ENCODE measurements at places on chromosomes 7 and 10.

DNA sequence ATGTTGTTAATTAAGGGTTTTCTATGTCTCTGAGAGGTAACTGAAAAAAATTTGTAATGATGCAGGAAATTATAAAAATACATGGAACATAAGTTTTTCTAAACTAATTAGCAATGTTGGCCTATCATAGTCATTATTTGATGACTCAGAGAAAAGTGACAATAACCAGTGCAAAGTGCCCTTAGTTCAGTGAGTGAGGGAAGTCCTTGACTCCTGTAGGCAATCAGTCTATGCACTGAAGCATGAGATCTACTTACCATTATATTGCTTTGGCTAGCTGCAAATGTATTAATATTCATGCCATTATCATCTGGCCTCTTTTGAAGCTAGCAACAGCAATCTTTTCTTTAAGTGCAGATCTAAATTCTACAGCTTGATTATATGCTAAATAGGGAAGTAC lies 40.6 kb downstream of the CCDC172 start:
- no peak for DNase-seq

DNA sequence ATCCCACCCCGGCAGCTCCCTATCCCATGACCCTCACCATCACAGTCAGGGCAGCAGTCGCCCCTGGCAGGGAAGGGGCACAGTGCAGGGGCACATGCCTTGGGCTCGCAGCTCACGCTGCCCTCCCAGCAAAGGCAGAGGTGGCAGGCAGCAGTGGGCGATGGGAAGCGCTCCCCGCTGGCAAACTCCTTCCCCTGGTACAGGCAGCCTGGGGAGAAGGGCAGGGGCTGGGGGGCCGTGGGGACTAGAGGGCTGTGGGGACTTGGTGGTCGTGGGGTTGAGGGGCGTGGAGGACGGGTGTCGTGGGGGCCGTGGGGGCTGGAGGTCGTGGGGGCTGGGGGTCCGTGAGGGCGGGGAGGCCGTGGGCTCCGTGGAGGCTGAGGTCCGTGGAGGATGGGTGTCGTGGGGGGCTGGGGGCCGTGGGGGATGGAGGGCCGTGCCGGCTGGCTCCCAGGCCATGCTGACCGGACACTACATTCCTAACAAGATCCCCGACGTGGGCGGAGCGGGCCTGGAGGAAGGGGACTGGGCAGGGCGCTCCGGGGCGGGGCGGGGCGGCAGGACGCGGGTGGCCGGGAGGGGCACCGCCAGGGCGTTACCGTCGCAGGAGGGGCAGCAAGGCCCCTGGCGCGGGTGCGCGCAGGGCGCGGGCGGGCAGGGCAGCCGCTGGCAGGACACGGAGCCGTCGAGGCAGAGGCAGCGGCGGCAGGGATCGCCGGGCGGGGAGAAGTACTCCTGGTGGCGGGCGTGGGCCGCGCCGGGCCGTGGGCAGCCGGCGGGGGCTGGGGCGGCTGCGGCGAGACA lies 20.0 kb downstream of the KCP start:
- no peak for DNase-seq

GRCh38 chr10:1297566-1298301 lies 241.5 kb downstream of the WDR37 start:
- DNase-seq: peak; percentile 35

DNA sequence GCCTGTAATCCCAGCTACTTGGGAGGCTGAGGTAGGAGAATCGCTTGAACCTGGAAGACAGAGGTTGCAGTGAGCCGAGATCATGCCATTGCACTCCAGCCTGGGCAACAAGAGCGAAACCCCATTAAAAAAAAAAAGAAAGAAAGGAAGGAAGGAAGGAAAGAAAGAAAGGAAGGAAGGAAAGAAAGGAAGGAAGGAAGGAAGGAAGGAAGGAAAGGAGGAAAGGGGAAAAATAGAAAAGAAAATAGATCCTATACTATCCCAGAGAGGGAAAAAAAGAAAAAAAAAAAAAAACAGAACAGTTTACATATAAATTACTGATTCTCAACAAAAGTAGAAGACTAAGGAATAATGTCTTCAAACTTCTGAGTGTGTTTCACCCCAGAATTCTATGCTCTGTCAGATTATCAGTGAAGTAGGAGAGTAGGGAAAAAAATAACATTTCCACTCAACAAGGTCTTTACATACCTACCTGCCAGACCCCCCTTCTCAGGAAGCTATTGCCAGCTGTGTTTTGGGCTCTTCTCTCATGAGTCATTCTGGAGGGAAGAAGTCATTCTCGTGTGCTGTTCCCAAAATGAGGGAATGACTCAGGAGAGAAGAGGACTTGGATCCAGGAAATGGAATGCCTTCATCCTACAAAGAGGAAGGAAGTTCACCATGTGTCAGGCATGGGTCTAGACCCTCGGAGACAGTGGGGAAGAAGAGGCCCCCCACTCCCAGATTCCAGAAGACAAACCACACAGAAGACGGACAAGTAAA lies 20.9 kb downstream of the RGS10 start:
- DNase-seq: no peak

GRCh38 chr7:90232430-90232829 lies 12.5 kb upstream of the CFAP69 start:
- DNase-seq: no peak

- no peak for DNase-seq
Observed at GRCh38 chr7:134766779-134767519, 12.5 kb upstream of the CALD1 start.

DNA sequence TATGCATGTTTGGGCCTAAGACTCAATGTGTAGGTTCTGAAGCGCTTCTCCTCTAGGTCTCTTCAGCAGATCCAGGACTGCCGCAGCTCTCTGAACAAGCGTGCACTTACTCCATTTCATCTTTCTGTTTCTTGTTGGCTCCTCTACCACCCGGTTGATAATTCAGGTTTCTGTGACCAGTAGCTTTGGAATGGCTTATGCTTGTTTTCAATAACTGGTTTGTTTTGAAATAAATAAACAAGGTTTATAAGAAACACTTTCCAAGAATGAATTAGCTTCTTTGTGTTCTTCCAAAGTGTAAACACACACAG lies 1.5 kb downstream of the MDFIC start:
- DNase-seq: no peak

GRCh38 chr7:129347330-129347729 lies 86.9 kb upstream of the STRIP2 start:
- DNase-seq: no peak

GRCh38 chr10:127945948-127946711 lies 39.2 kb downstream of the PTPRE start:
- DNase-seq: no peak

Measured in putamen (tissue), 1 donor.